Activated T-helper 1 cell treated with anti-CD3 and anti-CD28 coated beads, Interleukin-2, amount 50 U/mL, for 16 hours (primary cell): ENCODE measurements at places on chromosomes 5 and 9.

- no peak for DNase-seq
These were observed 1.8 kb upstream of the TBCA start for GRCh38 chr5:77777911-77778310.

DNA sequence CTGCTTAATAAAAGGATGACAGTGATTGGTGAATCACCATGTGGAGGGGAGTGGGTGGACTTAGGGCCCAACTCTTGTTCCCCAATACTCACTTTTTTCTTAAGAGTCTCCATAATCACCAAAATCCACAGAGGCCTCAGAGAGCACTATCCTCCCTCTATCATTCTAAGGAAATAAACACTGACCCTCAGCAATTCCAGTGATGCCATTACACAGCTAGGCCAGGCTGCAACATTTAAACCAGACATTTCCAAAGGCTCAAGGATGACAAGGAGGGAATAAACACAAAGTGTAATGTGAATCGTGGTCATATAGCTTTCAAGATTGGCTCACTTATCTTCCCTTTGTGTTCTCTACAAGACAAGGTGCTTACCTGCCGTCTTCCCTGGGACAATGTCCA lies 2.4 kb upstream of the ARSI start:
- no peak for DNase-seq

- no peak for DNase-seq
These were observed 118.7 kb downstream of the LPAR1 start for GRCh38 chr9:110919609-110920008.

- DNase-seq: no peak
These were observed 58.8 kb upstream of the RNF130 start for GRCh38 chr5:180130291-180130869.

- no peak for DNase-seq
These were observed 1808.8 kb upstream of the ACO1 start for GRCh38 chr9:30575691-30576090.

DNA sequence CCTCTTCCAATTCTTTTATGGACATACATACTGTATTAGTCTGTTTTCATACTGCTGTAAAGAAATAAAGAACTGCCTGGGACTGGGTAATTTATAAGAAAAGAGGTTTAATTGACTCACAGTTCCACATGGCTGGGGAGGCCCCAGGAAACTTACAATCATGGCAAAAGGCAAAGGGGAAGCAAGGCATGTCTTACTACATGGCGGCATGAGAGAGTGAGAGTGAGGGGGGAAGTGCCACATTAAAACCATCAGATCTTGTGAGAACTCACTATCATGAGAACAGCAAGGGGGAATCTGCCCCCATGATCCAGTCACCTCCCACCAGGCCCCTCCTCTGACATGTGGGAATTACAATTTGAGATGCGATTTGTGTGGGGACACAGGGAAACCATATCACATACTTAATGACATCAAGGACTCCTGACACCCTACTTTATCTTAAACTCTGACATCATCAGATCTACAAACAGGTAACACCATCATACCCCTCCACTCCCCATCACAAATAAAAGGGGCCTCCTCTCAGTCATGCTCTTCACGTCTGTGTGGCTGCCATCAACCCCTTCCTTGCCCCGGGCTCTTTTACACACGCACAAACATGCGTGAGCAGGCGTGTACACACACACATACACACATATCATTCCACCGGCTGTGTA lies 9.7 kb downstream of the ANKRD33B start:
- no peak for DNase-seq

GRCh38 chr9:29456940-29457339 lies 1883.7 kb upstream of the C9orf72 start:
- no peak for DNase-seq

DNA sequence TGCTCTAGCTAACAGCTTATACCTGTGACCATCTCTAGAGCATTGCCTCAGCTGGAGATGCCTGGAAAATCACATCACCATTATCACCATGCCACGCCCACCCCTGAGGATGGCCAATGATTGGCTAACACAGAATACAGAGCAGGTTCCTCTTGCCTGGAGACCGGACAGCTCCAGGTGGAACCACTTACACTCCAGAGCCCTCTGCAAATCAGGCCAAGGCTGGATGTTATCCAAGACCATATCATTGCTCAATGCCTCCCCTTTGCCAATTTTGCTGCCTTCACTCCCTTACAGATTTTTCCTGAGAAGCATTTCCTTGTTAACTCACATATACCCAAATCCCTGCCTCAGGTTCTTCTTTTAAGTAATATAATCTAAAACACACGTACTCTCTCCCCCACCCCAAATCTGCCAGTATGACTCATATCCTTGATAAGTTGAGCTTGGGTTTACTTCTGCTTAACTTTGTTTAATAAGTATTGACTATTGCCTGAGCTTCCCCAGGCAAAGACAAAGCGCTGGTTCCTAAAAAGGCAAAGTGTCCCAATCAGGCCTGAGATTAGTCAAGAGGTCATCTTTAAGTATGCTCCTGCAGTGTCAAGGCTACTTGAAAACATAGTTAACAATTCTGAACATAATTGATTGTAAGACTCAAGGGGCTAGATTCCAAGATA lies 309.6 kb downstream of the EPB41L4A start:
- DNase-seq: no peak

GRCh38 chr5:179765400-179765799 lies 28.4 kb upstream of the LTC4S start:
- DNase-seq: no peak

- DNase-seq: no peak
These were observed 1.7 kb downstream of the STPG3 start for GRCh38 chr9:137252555-137253506.

- DNase-seq: no peak
These were observed 17.1 kb upstream of the NRARP start for GRCh38 chr9:137319011-137319738.

- DNase-seq: no peak
These were observed 141.6 kb downstream of the OLFM1 start for GRCh38 chr9:135228983-135229625.

DNA sequence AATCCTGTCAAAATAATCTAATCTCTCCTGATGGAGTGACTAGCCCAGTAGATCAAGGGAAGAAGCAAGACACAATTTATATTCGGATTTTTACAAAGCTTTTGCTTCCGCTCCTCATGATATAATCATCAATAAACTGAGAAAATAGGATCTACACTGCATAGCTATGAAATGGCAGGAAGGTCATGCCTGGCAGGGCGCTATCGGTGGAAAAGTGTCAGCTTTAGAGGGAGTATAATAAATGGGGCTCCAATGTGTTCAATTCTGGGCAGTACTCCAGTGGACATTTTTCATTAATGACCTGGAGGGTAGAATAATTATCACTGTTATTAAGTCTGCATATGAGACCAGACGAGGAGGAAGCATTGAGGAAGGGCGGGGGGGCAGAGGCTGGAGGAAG lies 1013.3 kb upstream of the DMAC1 start:
- no peak for DNase-seq

DNA sequence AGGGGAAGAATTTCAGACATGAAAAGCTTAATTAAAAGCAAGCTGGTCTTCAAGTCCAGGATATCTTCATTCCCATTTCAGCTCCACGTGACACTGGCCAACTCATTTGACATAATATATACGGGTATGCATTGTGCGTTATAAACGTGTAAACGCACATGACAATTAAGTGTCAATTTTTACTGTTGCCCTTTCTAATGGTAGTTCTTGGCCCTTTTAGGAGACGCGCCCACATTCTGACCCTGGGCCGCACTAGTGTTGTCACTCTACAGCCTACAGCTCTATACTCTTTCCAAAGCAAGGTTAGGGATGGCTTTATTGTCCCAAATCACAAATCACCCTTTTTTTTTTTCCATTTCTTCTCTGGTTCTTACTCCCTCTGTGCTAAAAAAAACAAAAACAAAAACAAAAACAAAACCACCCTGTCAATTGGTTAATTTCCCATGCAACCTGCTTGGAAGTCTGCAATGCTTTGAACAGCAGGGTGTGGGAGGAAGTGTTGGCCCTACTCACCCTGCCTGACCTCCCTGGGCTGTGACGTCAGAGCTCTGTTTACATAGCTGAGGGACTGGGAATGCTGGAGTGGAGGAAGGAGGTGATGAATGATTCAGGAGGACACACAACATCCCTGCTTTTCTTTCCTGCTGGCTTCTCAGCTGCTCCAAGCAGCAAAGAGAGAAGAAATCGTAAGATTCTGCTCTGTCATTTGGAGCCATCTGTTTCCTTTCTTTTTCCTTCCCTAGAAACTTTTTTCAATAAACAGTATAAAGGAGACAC lies 19.3 kb downstream of the RFK start:
- DNase-seq: no peak

- DNase-seq: no peak
These were observed 63.6 kb downstream of the TMEM174 start for GRCh38 chr5:73236541-73237128.

DNA sequence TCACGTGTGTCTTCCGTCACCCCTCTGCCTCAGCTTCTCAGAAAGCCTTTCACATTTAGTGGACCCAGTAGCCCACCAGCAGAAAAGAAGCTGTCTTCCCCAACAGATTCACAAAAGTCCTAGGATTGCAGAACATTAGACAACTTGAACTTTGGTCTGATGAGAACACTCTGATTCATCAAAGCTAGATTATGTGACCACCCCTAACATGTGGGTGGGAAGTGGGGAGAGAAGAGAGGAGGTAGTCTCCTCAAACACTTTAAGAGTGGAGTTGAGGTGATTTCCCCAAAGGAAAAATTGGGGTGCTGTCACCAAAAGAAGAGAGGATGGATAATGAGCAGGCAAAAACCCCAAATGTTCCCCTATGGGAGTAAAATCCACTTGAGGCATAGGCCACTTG lies 41.4 kb upstream of the SMIM23 start:
- DNase-seq: no peak

- peak; percentile 17 for DNase-seq
These were observed 21.9 kb upstream of the VDAC1 start for GRCh38 chr5:134026521-134027287.

DNA sequence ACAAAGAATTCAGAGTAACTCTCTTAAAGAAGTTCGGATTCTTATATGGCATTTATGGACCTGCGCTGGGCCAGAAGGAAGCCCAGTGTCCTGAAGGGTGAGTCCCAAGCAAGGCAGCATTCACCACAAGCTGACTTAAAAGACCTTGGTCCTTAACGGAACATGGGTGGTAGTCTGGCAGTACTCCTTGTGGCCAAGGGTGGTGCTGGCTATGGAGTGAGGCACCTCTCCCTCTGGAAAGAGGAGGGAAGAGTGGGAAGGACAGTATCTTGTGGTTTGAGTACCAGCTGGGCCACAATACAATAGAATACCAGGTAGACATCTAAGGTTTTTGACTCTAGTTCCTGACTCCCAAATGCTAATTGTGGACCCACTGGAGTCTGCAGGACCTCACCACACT lies 425.7 kb upstream of the CYLC2 start:
- no peak for DNase-seq

DNA sequence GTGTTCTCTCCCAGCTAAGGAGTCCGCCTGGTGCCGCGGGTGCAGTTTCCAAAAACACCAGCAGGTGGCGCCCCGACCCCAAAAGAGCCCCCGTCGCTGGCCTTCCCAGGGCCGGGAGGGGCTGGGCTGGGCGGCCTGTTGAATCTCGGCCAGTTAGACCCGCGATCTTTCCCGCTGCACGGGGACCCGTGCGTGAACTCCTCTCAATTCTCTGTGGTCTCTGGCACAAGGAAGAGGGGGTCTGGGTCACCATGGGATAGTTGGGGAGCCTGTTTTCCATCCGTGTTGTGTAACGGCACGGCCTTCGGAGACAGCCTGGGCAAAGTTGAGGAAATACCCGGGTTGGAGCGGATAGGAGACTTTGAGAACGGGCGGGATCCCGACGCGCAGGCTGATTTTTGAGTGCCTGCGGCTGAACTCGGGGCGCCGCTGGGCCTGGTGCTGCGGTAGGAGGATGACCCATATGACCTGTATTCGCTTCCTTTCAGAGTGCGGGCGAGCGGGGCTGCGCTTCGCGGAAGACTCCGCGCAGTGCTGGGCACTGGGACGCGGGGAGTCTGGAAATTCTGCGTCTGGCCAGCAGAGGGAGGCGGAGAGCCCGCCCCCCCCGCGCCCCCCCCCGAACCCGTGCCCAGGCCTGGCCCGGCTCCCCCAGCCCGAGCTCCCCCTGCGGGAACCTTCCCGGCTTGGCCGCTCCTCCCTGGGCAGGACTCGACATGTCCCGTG lies 7.9 kb upstream of the PSD2 start:
- peak; percentile 80 for DNase-seq

DNA sequence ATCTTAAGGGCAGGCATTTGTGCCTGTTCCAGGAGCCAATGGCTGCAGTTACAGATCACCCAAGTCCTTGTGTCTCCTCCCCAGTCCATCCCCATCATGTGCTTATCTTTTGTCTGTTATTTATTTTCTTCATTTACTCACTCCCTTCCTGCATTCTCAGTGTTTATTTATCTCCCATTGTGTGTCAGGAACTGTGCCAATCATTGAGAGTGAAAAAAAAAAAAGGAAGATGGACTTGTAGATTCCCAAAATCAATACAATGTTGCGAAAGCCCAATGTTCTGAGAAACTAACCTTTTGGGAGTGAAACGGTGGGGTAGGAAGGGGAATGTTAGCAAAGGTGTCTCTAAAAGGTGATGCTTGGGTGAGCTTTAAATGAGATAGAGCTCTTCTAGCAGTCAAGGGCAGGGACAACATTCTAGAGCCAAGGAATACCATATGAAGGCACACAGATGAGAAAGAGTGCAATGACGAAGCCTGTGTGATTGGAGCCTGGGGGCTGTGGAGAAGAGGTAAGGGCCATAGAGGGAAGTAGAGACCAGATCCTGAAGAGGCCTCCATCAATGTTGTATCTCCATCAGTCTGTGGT lies 53.0 kb downstream of the CMYA5 start:
- DNase-seq: no peak

DNA sequence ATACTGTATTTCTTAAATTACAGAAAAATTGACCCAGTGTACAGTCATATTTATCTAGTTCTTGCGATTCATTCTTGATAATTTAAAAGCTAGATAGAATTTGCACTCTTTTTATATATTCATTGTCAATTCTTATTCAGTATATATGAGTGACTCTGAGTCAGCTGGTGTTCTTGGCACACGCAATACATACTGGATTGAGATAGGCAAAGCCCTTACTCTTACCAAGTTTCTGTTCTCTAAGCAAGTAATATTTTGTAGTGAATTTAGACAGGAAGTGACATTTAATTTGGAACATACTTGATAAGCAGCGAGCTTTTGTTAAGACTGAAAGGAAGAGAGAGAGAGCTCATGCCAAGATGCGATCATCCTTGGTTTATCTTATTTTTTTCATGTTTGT lies 57.7 kb downstream of the GPBP1 start:
- DNase-seq: no peak

DNA sequence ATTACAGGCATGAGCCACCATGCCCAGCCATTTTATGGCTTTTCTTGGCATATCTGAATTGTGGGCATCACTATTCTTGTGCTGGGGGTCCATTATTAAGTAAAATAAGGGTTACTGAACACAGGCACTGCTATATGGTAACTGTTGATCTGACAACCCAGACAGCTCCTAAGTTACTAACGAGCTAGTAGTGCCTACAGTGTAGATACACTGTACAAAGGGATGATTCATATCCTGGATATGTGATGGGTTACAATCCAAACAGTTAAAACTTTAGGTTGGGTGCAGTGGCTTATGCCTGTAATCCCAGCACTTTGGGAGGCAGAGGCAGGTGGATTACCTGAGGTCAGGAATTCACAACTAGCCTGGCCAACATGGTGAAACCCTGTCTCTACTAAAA lies 4.3 kb downstream of the CD14 start:
- DNase-seq: no peak

GRCh38 chr5:68714810-68715209 lies 379.0 kb upstream of the SLC30A5 start:
- DNase-seq: no peak

- no peak for DNase-seq
These were observed 321.5 kb downstream of the NFIB start for GRCh38 chr9:13992138-13993088.
